ENCODE measurements at places on chromosomes 6 and 20. TPM values are rescaled to one million over a fixed set of nuclear protein-coding genes. Genes with fewer than 3 reads are reported as not detected.

GRCh38 chr6:64376394-64376793, 740.8 kb downstream of the PHF3 start:
- no peaks in the 10 kb centered on the region for H3K27me3 ChIP-seq
- H3K4me1 ChIP-seq: no peaks in the 10 kb centered on the region
- no peak overlapping the region for H3K4me3 ChIP-seq
- no peak for DNase-seq

DNA sequence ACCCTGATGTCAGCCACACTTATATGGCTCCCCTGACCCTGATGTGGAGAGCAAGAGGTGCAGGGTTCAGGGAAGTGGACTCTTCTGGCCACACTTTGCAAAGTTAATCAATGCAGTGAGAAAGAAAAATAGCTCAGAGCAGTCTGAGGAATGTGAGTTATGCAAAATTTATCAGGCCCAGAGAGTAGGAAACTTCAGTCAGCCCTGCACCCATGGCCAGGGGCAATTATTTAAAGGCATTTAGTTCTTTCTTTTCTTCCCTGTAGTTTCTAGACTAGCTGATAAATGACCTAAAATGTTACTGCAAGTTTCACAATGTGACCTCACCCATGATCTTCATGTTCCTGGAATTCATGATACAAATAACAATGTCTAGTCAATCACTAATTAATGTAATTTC, 143.7 kb upstream of the GGTLC1 start:
- H3K36me3 ChIP-seq: no peaks in the 10 kb centered on the region
- no peak overlapping the region for H3K27ac ChIP-seq
- H3K4me1 ChIP-seq: peaks cover 28% of the 10 kb centered on the region
- H3K4me3 ChIP-seq: no peak overlapping the region
- no peaks in the 10 kb centered on the region for H3K27me3 ChIP-seq

DNA sequence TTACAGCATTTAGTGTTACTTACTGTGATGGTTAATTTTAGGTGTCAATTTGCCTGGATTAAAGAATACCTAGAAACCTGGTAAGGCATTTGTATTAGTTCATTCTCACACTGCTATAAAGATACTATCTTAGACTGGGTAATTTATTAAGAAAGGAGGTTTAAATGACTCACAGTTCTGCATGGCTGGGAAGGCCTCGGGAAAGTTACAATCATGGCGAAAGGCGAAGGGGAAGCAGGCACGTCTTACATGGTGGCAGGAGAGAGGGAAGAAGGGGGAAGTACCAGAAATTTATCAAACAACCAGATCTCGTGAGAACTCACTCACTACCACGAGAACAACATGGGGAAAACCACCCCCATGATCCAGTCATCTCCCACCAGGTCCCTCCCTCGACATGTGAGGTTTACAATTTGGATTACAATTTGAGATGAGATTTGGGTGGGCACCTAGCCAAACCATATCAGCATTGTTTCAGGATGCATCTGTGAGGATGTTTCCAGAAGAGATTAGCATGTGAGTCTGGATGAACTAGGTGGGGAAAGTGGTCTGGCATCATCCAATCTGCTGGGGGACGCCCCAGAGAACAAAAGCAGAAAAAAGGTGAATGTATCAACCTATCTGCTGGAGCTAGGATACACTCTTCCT, 76.8 kb downstream of the MKKS start:
- no peak overlapping the region for H3K4me3 ChIP-seq
- no peaks in the 10 kb centered on the region for H3K36me3 ChIP-seq
- peaks cover 25% of the 10 kb centered on the region for H3K4me1 ChIP-seq
- no peak overlapping the region for H3K27ac ChIP-seq
- DNase-seq: no peak

GRCh38 chr6:5738211-5738610, 268.5 kb downstream of the NRN1 start:
- H3K4me3 ChIP-seq: no peak overlapping the region
- DNase-seq: no peak
- no peaks in the 10 kb centered on the region for H3K4me1 ChIP-seq
- no peak overlapping the region for H3K27ac ChIP-seq
- H3K36me3 ChIP-seq: no peaks in the 10 kb centered on the region

GRCh38 chr20:44702776-44703175, 12.4 kb upstream of the CCN5 start:
- H3K4me3 ChIP-seq: no peak overlapping the region
- peak; percentile 56 for DNase-seq
- peaks cover 29% of the 10 kb centered on the region for H3K4me1 ChIP-seq
- H3K27ac ChIP-seq: no peak overlapping the region
- no peaks in the 10 kb centered on the region for H3K36me3 ChIP-seq

DNA sequence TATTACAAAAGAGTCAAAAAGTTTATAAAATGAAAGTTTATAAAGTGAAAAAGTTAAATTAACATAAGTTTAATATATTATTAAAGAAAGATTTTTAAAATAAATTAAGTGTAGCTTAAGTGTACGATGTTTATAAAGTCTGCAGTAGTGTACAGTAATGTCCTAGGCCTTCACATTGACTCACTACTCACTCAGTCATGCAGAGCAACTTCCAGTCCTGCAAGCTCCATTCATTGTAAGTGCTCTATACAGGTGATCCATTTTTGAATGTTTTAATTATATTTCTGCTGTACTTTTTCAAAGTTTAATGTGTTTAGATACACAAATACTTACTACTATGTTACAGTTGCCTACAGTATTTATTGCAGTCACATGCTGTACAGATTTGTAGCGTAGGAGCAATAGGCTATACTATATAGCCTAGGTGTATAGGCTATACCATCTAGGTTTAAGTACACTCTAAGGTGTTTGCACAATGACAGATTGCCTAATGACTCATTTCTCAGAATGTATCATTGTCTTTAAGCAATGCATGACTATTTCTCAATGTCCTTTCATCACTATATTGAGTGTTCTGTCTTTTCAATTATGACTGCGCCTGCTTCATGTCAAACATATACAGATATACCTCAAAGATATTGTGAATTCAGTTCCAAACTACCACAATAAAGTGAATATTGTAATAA, 1110.3 kb upstream of the MAP3K7 start:
- H3K27ac ChIP-seq: no peak overlapping the region
- no peaks in the 10 kb centered on the region for H3K4me1 ChIP-seq
- no peak for DNase-seq
- no peaks in the 10 kb centered on the region for H3K36me3 ChIP-seq

DNA sequence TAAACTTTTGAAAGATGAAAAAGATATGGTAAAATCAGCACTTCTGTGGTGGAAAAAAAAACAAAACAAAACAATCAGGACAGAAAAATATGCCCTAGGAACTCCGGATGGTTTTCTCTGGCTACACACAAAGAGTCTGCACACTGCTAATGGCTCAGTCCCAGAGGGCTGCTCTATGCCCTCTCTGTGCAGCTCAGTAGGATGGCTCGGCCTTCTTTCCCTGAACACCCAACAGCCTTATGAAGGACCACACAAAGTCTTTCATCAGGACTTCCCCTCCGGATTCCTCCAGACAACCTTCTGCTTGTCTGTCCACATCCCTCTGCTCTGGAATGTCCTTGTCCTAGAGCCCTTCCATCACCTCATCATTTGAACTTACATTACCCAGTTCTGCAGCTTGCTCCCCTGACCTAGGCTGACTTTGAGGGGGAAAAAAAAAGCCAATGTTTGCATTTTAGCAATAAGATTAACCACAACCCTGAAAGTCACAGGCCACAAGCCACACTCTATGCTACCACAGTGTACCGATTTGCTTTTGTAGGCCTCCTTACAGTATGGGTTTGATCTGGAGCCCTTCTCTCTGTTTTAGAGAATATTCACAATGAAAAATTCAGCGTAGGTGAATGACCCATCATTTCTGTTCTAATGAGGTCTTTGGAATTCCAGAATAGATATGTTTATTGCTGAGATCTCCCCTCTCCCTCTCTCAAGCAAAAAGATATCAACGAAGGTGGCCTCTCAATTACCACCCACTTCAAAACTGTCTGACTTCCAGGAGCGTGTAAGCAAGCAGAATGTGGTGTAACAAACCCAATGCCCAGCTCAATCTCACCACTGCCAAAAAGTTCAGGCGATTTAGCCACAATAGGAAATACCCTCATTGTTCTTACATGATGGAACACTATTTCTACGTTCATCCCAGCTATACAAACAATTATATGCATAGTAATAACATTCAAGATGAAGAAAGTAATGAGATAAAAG, 164.0 kb downstream of the GMDS start:
- H3K4me1 ChIP-seq: peaks cover 15% of the 10 kb centered on the region
- peak; percentile 65 for DNase-seq
- no peaks in the 10 kb centered on the region for H3K36me3 ChIP-seq
- H3K27ac ChIP-seq: peak overlapping the region; percentile 42
- H3K27me3 ChIP-seq: no peaks in the 10 kb centered on the region

DNA sequence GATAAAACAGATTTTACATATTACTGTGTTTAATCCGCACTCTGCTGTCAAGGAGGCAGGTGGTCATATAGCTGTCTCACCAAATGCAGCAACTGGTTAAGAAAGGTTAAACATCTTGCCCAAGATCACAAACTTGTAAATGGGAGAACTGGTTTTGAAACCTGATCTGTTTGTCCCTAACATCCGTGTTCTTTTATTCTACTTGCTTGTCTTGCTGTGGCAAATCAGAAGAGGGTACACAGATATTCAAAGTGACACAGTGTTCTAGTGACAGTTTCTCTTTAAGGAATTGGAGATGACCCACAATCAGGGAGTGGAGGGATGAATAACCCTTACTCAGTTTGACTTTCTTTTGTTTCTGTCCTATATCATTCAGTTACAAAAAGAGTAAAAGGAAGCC, 83.0 kb upstream of the SGK1 start:
- H3K36me3 ChIP-seq: no peaks in the 10 kb centered on the region
- H3K27me3 ChIP-seq: no peaks in the 10 kb centered on the region
- H3K4me3 ChIP-seq: no peak overlapping the region
- no peaks in the 10 kb centered on the region for H3K4me1 ChIP-seq
- H3K27ac ChIP-seq: no peak overlapping the region
- DNase-seq: no peak

Gene BTN1A1
- not detected for total RNA-seq

Gene PXDC1
- 72.5 TPM for total RNA-seq

Gene MMP24
- 0.50 TPM for total RNA-seq

Gene WFDC5
- not detected for total RNA-seq

Gene HAO1
- total RNA-seq: not detected

Gene EIF6
- total RNA-seq: 118 TPM
